CD8-positive, alpha-beta memory T cell (primary cell): ENCODE measurements at places on chromosomes 2 and 18. TPM values are rescaled to one million over a fixed set of nuclear protein-coding genes. Genes with fewer than 3 reads are reported as not detected.

DNA sequence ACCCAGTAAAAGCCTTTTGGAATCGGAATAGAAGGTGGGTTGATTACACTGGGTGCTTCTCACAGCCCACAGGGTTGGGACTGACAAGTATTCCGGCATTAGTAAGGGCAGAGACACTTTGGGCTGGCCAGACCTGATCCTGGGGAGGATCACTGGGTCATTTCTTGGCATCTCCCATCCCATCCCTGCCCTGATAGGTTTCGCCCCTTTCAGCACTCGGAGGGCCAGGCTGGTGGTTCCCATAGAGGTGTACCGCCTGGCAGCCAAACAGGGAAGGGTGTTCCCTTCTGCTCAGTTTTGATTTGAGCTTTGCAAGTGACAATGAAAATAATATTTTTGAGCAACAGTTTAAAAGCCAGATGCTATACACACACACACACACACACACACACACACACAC is 37.3 kb downstream of the CYP1B1 start:
- peaks cover 7% of the 10 kb centered on the region for H3K27me3 ChIP-seq
- no peak overlapping the region for H3K27ac ChIP-seq
- no peak overlapping the region for H3K4me3 ChIP-seq
- no peaks in the 10 kb centered on the region for H3K36me3 ChIP-seq
- no peak for DNase-seq
- H3K4me1 ChIP-seq, result no peaks in the 10 kb centered on the region

DNA sequence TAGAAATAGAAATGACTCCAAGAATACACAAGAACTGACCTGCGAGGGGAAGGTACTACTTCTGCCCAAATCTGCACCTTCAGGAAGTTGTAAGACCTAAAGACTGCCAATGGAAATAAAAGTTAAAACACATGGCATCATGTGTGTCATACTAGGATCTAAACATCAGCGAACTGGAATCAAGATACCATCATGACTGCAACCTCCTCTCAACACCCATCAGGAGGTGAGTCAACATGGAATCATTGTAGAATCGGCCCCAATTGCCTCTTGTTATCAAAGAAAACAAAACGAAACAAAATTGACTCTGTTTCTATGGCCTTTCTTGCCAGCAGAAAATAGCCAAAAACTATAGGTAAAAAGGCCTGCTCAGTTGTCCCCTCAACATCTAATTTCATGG is 15.1 kb downstream of the RDH14 start:
- H3K4me3 ChIP-seq, result no peak overlapping the region
- no peak for DNase-seq
- H3K27ac ChIP-seq, result no peak overlapping the region
- no peaks in the 10 kb centered on the region for H3K36me3 ChIP-seq
- H3K27me3 ChIP-seq, result no peaks in the 10 kb centered on the region

DNA sequence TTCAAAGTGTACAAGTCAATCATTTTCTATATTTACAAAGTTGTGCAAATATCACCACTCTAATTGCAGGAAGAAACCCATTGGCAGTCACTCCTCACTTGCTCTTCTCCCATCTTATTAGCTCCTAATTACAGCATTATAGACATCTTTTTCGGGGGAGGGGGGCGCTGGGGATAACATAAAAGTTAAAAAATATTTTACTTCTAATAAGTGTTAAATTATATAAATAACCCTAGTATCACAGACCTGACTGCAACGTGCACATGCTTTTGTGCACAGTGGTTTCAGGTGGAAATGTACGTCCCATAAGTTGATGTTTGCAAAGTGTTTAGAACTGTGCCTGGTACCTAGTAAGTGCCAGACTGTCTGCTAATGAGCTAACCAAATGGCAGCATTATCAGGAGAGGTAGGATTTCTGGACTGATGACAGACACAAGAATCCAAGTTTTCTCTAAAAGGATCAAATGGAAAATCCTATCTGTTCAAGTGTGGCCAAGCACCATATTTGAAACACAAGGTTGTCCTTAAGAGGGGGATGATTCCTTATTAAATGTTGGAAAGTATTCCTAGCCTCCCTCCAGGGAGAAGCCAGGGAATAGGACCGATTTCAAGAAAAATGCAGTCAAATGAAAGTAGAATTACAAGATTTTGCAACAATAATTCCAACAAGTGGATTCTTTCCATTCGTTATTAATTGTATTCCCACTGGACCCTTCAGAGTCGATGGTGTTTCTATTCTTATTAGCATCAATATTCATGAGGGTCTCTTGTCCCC is 70.0 kb downstream of the ACKR3 start:
- H3K36me3 ChIP-seq, result no peaks in the 10 kb centered on the region
- DNase-seq, result no peak
- H3K27me3 ChIP-seq, result no peaks in the 10 kb centered on the region
- H3K27ac ChIP-seq, result no peak overlapping the region

GRCh38 chr18:76052227-76052595 is 442.8 kb downstream of the ZNF516 start:
- H3K36me3 ChIP-seq, result no peaks in the 10 kb centered on the region
- DNase-seq, result no peak
- no peaks in the 10 kb centered on the region for H3K4me1 ChIP-seq
- H3K4me3 ChIP-seq, result no peak overlapping the region
- no peaks in the 10 kb centered on the region for H3K27me3 ChIP-seq

- no peak overlapping the region for H3K27ac ChIP-seq
- no peak for DNase-seq
- no peak overlapping the region for H3K4me3 ChIP-seq
- no peaks in the 10 kb centered on the region for H3K36me3 ChIP-seq
These were observed 78.2 kb upstream of the SMAD7 start for GRCh38 chr18:49028801-49029506.

DNA sequence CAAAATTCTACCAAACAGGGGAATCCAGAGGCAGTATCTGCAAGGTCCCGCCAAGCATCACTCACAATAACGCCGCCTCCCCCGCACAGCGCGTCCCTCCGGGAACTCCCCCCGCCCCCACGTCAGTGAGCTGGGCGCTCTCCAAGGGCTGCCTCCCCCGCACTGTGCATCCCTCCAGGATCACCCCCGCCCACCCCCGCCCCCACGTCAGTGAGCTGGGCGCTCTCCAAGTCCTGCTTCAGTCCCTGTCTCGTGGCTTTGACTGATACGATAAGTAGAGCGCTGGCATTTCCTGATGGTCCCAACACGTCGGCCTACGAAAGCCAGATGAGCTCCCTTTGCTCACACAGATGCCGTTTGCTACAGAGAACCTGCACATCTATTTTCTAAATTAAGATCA is 130.7 kb upstream of the TPO start:
- no peak overlapping the region for H3K4me3 ChIP-seq
- H3K27me3 ChIP-seq, result no peaks in the 10 kb centered on the region
- H3K4me1 ChIP-seq, result no peaks in the 10 kb centered on the region
- no peak overlapping the region for H3K27ac ChIP-seq

DNA sequence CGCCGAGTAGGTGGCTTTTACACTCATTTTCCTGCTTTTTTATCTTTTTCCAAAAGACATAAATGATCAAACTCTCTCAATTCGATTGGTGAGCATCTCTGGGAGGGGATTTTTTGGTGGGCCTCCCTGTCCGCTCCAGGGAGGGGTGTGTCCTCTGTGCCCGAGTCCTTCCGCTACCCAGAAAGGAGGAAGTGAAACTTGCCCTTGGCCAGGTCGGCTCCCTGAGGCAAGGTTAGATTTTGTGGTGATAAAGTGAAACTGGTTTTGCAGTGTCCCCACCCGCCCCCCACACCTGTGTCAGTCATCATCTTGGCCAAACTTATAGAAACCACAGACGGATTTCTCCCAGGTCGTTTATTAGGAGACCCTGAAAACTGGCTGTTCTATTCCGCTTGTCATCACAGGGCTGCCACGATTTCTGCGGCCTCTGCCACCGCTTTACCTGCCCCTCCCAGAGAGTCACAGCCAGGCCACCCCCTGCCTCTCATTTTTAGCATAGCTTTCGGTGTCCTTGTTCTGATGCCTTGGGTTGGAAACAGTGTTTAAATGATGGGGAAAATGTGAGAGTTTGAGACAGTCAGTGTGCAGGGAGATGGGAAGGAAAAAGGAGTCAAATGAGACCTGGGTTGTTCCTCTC is 93.6 kb downstream of the SH3BP4 start:
- no peaks in the 10 kb centered on the region for H3K36me3 ChIP-seq
- no peak for DNase-seq
- no peaks in the 10 kb centered on the region for H3K4me1 ChIP-seq

DNA sequence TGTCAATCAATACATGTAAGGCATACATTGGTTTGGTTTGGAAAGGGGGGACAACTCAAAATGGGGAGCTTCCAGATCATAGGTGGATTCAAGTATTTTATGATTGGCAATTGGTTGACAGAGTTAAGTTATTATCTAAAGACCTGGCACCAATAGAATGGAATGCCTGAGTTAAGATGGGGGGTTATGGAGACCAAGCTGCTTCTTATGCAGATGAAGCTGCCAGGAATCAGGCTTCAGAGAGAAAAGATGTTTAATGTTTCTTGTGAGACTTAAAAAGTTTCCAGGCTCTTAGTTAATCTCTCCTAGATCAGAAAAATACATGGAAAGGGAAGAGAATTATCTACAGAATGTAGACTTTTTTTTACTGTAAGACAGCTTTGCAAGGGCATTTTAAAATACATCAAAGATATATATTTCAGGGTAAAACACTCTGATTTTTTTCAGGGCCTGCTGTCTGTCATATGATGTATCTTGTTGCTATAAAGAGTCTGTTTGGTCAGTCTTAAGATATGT is 1343.2 kb upstream of the LRRTM1 start:
- H3K27me3 ChIP-seq, result no peaks in the 10 kb centered on the region
- no peak for DNase-seq
- no peaks in the 10 kb centered on the region for H3K4me1 ChIP-seq
- H3K27ac ChIP-seq, result no peak overlapping the region
- H3K4me3 ChIP-seq, result no peak overlapping the region

GRCh38 chr2:7265286-7265685 is 348.1 kb downstream of the RNF144A start:
- H3K27me3 ChIP-seq, result no peaks in the 10 kb centered on the region
- no peak for DNase-seq
- no peak overlapping the region for H3K27ac ChIP-seq
- no peak overlapping the region for H3K4me3 ChIP-seq
- no peaks in the 10 kb centered on the region for H3K36me3 ChIP-seq

- no peak overlapping the region for H3K4me3 ChIP-seq
- DNase-seq, result no peak
- no peaks in the 10 kb centered on the region for H3K36me3 ChIP-seq
- H3K27ac ChIP-seq, result no peak overlapping the region
- H3K27me3 ChIP-seq, result no peaks in the 10 kb centered on the region
These were observed 180.6 kb downstream of the CLIP4 start for GRCh38 chr2:29295845-29296244.

GRCh38 chr2:41896186-41896846 is 151.5 kb upstream of the PKDCC start:
- DNase-seq, result peak; percentile 35
- H3K36me3 ChIP-seq, result no peaks in the 10 kb centered on the region
- H3K4me3 ChIP-seq, result no peak overlapping the region
- H3K4me1 ChIP-seq, result peaks cover 27% of the 10 kb centered on the region

- H3K4me3 ChIP-seq, result peak overlapping the region; percentile 4
- no peaks in the 10 kb centered on the region for H3K36me3 ChIP-seq
- no peak overlapping the region for H3K27ac ChIP-seq
- no peaks in the 10 kb centered on the region for H3K4me1 ChIP-seq
- H3K27me3 ChIP-seq, result no peaks in the 10 kb centered on the region
- no peak for DNase-seq
These were observed 231.6 kb upstream of the SMAD2 start for GRCh38 chr18:48161911-48162698.

DNA sequence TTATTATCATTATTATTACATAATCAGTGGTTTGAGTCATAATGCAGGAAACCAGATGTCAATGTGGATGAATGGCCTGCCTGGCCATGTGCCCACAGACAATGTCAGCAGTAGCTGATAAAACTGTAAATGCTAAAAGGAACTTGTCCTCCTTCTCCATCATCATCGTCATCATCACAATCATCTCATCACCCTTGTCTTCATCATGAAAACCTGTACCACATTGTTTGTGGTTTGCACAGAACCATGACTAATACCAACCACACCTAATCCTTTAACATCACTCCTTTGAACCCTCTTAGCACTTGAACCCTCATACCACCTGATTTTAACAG is 96.0 kb downstream of the HNMT start:
- no peaks in the 10 kb centered on the region for H3K4me1 ChIP-seq
- no peak overlapping the region for H3K4me3 ChIP-seq
- DNase-seq, result no peak
- H3K27ac ChIP-seq, result no peak overlapping the region

- H3K4me1 ChIP-seq, result peaks cover 61% of the 10 kb centered on the region
- no peak overlapping the region for H3K27ac ChIP-seq
- peak; percentile 32 for DNase-seq
- no peak overlapping the region for H3K4me3 ChIP-seq
- no peaks in the 10 kb centered on the region for H3K27me3 ChIP-seq
- no peaks in the 10 kb centered on the region for H3K36me3 ChIP-seq
These were observed 124.8 kb upstream of the COL5A2 start for GRCh38 chr2:189304360-189304759.

DNA sequence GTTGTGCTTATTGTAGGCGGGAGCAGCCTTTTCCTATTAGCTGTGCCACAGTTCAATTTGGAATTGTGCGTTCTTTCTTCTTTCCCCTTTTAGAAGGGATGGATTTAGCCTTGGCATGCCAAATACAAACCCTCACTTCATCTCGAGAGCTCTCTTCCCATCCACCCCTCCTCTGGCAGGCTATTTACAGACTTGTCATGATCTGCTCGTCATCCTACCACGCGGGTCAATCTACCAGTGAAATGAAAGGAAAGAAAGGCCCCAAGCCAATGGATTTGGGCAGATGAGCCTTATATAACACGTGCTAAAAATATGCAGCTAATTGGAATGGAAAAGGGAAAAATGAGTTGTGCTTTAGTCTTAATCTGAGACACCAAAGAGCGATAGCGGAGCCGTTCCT is 277.5 kb downstream of the PRKCE start:
- H3K36me3 ChIP-seq, result no peaks in the 10 kb centered on the region
- no peak overlapping the region for H3K4me3 ChIP-seq
- no peaks in the 10 kb centered on the region for H3K4me1 ChIP-seq
- H3K27me3 ChIP-seq, result no peaks in the 10 kb centered on the region
- no peak for DNase-seq
- no peak overlapping the region for H3K27ac ChIP-seq

DNA sequence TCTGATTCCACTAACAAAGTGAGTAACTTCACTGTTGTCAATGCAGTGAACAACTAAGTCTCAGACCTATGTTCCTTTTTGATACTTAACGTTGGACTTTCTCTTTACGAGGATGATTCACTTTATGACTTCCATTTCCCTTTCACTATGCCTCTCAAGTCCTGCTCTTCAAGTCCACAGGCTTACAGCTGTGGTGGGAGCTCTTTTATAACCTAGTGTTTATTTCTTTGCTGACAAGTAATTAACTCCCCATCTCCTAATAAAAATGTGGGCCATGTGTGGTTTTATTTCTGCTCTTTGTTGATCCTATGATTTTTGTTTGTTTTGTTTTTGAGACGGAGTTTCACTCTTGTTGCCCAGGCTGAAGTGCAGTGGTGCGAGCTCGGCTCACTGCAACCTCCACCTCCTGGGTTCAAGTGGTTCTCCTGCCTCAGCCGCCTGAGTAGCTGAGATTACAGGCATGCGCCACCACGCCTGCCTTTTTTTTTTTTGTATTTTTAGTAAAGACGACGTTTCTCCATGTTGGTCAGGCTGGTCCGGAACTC is 142.1 kb downstream of the USP34 start:
- H3K4me3 ChIP-seq, result no peak overlapping the region
- H3K27me3 ChIP-seq, result no peaks in the 10 kb centered on the region
- peaks cover 12% of the 10 kb centered on the region for H3K36me3 ChIP-seq
- H3K4me1 ChIP-seq, result no peaks in the 10 kb centered on the region
- DNase-seq, result no peak

GRCh38 chr2:109349503-109350465 is 220.8 kb downstream of the SH3RF3 start:
- no peak overlapping the region for H3K27ac ChIP-seq
- no peaks in the 10 kb centered on the region for H3K27me3 ChIP-seq
- H3K4me3 ChIP-seq, result no peak overlapping the region

Gene RGPD3
- 0.18 TPM for total RNA-seq

Gene RTP5
- 0.18 TPM for total RNA-seq

Gene RBM44
- total RNA-seq, result 0.63 TPM

Gene UPP2
- not detected for total RNA-seq

Gene CHRND
- total RNA-seq, result not detected

Gene CYP20A1
- 28.5 TPM for total RNA-seq
